ENCODE measurements at places on chromosomes 7 and 10. TPM values are rescaled to one million over a fixed set of nuclear protein-coding genes. Genes with fewer than 3 reads are reported as not detected.

CLCN1 gene
- not detected for total RNA-seq

SEMA4G gene
- total RNA-seq: 0.99 TPM

DNA sequence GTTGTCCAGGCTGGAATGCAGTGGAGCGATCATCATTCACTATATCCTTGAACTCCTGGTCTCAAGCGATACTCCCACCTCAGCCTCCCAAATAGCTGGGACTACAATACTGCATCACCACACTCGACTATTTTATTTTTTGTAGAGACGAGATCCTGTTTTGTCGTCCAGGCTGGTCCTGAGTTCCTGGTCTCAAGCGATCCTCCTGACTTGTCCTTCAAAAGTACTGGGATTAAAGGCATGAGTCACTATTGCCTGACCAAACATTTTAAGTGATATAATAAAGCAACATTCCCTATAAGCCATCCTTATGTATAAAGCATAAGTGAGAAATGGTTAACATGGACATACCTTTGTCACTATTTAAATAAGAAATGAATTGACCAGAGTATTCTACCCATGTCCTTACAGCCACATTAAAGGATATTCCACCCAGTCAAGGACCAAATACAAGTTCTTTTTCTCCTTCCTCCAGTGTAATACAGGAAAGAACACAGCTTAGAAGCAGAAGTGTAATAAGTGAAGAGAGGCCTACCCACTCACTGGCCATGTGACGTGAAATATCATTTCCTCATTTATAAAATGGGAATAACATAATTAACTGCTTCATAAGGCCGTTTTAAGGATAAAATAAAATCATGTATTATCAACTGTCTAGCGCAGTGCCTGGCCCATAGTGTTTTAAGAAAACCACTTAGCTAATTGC, 82.0 kb downstream of the DOCK4 start:
- no peak for DNase-seq

GRCh38 chr7:47400741-47401206, 181.1 kb downstream of the TNS3 start:
- DNase-seq: no peak

DNA sequence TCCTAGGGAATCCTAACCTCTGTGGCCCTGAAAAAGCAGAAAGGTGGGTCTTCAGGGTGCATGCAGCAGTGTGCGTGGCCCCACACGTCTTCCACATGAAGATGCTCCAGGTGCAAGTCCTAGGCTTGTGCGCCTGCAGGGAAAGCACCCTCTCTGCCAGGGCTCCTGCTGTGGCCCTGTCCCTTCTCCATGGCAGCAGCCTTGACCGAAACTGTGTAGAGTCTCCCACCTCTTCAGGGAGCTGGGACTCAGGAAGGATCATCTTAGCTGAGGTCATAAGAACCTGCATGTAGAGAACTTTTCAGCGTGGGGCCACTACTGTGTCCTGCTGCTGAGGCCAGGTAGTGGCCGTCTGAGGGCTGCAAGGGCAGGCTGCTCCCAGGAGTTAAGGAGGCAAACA, 6.3 kb upstream of the CSGALNACT2 start:
- no peak for DNase-seq

DNA sequence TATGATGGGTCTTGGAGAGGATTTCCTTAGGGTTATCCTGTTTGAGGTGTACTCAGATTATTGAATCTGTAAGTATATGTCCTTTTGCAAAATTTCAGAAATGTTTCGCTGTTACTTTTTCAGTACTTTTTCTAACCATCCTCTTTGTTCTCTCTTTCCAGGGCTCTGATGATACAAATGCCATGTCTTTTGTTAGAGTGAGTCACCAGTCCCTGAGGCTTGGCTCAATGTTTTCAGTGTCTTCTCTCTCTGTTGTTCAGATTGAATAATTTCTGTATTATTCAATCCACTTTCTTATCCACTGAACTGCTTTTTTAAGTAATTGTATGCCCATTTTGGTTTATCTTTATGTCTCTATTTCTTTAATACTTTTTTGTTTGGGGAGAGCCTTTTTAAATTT, 449.4 kb downstream of the TNS3 start:
- DNase-seq: no peak

Measured in lung microvascular endothelial cell (primary cell).